ENCODE measurements at places on chromosomes 12 and 14.

DNA sequence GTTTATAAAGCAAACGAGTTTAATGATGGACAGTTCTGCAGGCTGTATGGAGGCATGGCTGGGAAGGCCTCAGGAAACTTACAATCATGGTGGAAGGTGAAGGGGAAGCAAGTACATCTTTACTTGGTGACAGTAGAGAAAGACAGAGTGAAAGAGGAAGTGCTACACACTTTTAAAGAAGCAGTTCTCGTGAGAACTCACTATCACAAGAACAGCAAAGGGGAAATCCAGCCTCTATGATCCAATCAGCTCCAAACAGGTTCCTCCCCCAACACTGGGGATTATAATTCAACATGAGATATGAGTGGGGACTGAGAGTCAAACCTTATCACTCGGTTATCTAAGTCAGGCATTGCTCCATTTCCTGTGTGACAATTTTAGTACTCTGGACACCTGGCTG, 189.9 kb upstream of the CNTN1 start:
- no peak for DNase-seq

GRCh38 chr12:107091381-107091780, 2.0 kb downstream of the CRY1 start:
- no peak for DNase-seq

DNA sequence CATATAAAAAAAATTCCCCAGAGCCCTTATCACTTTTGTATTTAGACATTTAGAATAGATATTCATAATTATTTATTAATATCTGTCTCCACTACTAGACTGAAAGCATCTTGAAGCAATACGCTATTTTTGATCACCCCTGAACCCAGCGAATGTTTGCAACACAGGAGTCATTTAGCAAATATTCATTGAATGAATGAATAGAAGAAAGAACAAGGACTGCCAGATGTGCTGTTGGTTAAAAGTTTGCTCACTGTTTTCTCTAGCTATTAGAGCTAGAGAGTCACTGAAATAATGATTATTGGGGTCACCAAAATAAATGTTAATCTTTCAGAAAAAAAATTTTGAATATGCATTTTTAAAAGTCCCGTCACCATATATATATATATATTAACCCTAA, 174.3 kb downstream of the ACSS3 start:
- DNase-seq: no peak

- DNase-seq: no peak
Measured at GRCh38 chr12:128908254-128908653, 55.0 kb downstream of the GLT1D1 start.

- DNase-seq: no peak
Measured at GRCh38 chr12:112239020-112239419, 113.7 kb downstream of the TRAFD1 start.

Measured in WERI-Rb-1 (cell line).